ENCODE measurements at places on chromosomes 5 and 9.
A peak's percentile ranks its signal among the peaks of the same experiment; 100 is the strongest.

- DNase-seq, result no peak
Observed at GRCh38 chr5:6498968-6499367, 50.3 kb downstream of the UBE2QL1 start.

DNA sequence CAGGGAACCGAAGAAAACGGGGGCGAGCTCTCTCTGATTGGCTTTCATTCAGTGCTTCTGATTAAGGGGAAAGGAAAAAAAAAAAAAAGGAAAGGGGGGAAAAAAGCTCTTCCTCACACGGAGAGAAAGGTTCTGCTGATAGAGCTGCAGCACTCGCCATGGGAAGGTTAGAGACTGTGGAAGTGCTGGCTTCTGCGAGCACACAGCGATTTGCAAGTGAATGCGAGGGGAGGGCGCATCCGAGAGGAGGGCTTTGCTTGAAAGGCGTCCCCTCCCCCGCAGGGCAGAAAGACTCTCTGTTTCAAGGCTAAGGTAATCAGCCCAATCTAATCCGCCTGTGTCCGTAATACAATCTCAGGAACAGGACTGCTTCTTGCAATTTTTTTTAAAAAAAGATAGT is at the start of gene CDH10:
Gene CDH10, minus strand, starts transcription at position 218 of the 400 bp plus-strand sequence. CDS start 51,488 bp downstream, outside the sequence.
- DNase-seq, result peak; percentile 10

- no peak for DNase-seq
Observed at GRCh38 chr5:7087719-7088297, 308.1 kb upstream of the ADCY2 start.

DNA sequence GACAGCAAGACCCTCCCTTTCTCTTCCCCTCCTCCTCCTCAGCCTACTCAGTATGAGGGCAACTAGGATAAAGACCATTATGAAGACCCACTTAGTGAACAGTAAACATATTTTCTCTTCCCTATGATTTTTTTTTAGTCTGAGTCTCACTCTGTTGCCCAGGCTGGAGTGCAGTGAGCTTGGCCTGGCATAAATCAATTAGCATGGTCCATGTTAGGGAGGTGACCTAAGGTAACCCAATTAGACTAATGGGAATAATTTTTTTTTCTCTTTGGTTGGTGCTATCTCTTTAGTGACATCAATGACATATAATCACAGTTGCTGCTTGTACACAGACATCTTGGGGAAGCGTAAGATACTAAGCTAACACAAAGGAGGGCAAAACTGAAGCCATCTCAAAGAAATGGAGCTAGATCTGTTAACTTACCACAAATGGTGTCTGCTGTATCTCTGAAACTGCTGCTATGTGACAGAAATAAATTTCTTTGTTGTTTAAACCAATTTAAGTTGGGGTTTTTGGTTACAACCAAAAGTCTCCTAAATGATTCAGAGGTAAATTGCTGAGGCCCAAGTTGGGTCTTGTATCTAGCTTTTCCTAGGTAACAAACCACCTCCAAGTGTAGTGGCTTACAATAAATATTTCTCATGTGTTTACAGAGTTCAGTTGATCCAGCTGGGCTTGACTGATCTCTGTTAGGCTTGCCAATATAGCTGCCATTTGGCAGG is 13.3 kb downstream of the PKD2L2 start:
- DNase-seq, result no peak

DNA sequence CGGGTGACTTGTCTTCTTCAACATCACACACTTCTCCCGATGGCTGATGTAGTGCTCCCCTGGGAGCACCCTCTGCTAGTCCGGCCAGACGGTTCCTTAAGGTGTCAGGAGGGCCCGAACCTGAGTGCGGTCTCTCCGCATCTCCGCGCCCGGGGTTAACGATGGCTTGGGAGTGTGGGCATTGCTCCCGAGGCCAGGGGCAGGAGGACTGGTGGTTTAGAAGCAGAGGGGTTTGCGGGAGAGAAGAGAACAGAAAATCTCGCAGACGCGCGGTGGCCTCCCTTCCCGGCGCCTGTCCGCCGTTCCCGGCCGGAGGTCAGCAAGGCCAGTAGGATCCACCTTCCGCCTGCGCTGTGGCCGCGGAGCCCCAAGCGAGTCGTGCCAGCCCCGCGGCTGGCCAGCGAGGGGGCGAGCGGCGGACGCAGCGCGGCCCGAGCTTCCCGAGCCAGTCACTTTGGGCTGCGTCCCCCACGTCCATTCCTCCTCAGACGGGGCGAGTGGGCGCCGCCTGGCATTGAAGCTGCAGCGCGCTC is 700 bp downstream of the CDO1 start:
- no peak for DNase-seq

GRCh38 chr9:134346840-134347583 is 20.8 kb downstream of the RXRA start:
- no peak for DNase-seq

DNA sequence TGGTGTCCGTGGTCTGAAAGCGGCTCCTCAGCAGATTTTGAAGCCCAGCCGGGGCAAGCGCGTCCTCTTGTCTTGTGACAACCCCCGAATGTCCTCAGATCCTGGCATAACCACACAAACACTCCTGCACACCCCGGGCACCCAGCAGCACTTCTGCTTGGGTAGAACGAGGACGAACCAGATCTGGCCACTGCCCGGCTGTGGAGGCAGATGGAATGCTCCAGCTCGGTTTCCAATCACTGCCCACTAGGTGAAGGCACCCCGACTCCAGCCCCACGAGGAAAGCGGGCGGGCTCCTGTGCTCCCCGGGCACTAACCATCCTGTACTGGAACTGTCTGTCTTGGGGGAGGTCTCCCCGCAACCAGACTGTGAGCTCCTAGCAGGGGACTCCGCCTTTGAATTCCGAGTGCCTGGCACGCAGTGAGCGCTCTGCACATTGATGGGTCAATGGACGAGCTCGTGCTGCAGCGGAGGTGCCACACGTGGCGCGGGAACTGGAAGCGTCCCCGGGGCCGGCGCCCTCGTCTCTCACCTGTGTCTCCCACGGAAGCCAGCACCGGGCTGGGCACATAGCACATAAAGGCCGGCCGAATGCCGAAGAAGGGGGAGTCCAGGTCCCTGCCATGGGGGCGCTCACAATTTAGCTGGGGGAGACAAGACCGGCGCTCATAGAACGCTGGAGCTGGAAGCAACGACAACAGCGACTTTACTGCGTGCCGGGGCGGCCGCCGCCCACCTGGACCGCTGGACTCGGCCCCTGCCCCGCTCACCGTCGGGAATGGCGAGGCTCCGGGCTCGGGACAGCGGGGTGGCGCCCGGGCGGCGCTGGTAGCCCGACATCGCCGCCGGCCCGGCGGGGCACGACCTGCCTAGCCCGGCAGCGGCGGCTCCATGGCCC is 608 bp downstream of the ENTR1 start:
- no peak for DNase-seq

DNA sequence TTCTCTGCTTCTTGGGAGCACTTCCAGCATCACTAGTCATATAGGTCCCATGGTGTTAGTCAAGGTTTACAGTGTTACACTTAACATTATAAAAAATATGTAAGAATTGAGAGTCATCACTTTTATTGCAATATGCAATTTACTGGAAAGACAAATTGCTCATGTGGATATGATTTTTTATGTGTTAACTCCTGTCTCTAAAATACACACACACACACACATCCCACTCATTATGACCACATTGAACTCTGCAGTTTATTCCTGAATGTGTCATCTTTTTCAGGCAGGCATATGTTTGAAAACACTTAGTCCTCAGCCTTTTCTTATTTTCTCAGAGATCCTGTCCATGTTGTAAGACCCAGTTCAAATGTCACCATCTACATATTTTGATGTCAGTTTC is 148.5 kb upstream of the MRPS30 start:
- DNase-seq, result no peak

DNA sequence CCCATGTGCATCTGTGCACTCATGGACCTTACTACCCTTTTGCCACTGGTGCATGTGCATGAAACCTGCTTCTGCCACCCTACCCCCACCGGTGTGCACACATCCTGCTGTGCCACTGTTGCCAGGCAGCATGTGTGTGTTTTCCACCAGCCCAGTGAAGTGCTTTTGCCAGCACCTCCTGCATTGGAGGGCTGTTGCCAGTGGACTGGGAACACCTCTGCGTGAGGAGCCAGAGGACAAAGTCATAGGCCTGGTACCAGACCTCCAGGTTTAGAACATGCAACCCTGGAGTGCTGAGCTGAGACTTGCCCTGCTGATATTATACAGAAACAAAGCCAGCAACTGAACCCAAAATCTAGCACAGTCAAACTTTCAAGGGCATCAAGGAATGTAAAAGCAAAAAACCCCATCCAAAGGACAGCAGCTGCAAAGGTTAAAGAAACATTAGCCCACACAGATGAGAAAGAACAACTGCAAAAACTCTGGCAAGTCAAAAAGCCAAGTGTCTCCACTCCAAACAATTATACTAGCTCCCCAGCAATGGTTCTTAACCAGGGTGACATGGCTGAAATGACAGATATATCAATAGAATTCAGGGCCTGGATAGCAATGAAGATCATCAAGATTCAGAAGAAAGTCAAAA is 70.6 kb upstream of the PTPN3 start:
- no peak for DNase-seq

DNA sequence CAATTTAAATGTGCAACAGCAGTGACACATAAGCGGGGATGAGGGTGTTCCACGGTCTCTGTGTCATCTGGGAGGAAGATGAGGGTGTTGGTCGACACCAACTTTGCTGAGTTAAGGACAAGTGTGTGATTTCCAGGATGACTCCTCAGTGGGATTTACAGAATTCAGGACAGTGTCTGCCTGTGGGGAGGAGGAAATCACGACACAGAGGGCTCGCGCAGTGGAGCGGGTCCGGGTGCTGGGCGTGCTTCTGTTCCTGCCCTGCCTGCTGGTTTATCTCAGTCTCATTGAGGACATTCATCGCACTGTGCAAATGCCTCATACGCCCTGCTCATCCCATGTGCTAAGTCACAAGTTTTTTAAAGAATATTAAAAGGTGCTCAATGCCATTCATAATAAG is 73.7 kb upstream of the ADAMTS2 start:
- no peak for DNase-seq

- DNase-seq, result peak; percentile 85
Observed at GRCh38 chr5:80083101-80083890, 48.1 kb downstream of the THBS4 start.

DNA sequence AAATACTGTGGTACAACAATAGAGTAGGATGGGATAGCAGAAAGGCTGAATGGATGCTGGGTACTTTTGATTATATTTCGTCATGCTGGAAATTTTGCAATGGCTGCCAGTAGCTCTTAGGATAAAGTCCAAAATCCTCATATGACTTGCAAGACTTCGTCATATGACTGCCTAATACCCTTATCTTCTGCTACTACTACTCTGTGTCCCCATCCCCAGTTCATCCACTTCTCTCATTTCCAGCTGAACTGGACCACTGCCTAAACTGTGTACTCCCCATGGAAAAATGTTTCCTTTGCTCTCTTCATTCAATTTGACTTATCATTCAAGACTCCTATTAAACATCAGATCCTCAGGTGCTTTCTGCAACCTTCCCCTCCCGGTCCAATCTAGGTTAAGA is 212.9 kb downstream of the BRINP1 start:
- no peak for DNase-seq

DNA sequence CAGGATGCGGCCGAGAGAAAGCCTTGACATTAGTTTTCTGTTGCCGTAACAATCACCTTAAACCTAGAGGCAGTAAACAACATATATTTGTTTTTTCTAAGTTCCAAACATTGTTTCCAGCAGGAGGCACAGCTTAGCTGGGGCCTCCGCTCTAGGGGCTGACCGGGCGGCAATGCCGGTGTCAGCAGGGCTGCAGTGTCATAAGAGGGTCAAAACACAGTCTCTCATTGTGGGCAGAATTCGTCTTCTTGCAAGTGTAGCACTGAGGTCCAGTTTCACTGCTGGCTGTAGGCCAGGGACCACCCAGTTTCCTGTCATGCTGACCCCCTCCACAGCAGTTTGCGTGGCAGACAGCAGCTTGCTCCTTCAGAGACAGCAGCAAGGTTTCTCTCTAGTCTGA is 186.2 kb downstream of the PJA2 start:
- DNase-seq, result no peak

- no peak for DNase-seq
Observed at GRCh38 chr5:154820383-154820782, 30.0 kb downstream of the FAXDC2 start.

Measured in amniotic stem cell (primary cell).